ENCODE measurements at places on chromosomes 7 and 10. TPM values are rescaled to one million over a fixed set of nuclear protein-coding genes. Genes with fewer than 3 reads are reported as not detected.

DNA sequence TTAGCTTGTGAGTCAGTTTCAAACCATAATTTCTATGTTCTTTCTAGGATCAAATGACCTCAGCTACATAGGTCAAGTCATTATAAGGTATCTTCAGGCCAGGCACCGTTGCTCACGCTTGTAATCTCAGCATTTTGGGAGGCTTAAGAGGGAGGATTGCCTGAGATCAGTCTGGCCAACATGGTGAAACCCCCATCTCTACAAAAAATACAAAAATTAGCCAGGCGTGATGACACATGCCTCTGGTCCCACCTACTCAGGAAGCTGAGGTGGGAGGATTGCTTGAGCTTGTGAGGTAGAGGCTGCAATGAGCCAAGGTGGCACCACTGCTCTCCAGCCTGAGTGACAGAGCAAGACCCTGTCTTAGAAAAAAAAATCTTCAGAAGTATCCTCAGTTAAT lies 362.3 kb downstream of the GATA3 start:
- DNase-seq, result no peak

DNA sequence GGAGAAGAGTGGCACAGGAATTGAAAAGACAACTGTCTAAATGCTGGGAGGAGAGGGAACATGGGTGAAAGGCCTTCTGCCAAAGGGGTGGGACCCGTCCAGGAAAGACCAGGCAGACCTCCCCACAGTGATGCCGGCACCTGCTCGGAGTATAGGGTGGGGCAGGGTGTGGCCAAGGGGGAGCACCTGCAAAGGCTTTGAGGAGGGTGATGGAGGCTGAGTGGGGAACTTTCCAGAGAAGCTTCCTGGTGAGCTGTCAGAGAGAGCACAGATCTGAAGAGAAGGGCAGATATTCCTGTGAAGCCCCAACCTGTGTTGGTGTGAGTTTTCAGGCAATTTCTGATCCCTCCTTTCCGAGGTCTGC lies 263.4 kb upstream of the GRB10 start:
- no peak for DNase-seq

DNA sequence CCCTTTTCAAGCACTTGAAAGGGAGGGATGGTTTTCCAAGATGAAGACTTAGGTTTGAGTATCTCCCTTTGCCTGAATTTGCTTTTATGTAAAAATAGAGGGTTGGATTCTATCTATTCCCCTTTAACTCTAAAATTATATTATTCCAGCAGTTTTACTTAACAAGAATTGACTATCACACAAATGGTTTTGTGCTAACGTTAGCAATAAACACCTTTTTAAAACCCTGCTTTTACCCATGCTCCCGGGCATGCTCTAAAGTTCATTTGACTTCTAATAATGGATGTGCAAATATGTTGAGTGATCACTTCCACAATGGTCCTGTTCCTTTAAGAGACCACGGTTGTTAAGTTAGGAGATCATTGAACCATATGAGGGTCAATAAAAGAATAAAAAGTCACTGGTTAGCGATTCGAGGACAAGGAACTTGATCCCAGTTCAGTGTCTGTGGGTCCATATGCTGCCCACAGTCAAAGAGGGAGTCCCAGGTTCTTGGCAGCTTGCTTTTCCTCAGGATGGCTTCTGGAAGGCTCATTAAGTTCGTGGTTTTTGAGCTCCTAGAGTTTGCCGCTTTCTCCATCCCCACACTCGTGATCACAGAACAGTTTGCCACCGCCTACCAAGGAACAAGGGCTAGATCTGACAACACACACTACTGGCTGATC lies at the start of gene TMEM236:
Gene TMEM236, plus strand, starts transcription at position 421 of the 665 bp plus-strand sequence. Its CDS starts 95 bp downstream, at position 516.
- no peak for DNase-seq

DNA sequence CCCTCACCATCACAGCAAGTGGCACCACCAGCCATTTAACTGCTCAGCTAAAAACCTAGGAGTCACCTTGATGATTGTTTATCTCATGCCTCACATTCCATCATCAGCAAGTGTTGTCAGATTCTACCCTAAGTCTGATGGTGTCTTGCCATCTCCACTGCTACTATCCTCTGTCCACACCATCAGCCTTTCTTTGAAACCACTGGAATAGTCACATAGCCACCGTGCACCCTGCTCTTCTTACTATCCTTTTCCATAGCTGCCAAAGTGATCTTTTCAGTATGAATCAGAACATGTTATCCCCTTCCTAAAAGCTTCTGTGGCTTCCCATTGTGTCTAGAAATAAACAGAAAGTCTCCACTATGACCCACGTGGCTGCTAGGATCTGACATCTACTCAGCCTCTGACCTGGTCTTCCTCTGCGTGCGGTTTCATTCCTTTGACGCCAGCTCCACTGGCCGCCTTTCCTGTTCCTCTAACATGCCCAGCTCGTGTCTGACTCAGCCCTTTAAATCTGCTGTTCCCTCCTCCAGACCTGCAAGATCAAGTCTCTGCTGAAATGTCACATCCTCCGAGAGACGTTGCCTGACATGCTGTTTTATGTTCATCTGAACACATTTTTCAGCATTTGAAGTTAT lies 16.5 kb upstream of the CHN2 start:
- DNase-seq, result no peak

GRCh38 chr7:24141874-24142509 lies 142.0 kb upstream of the NPY start:
- DNase-seq, result no peak

Gene GHRHR
- not detected for total RNA-seq

DNA sequence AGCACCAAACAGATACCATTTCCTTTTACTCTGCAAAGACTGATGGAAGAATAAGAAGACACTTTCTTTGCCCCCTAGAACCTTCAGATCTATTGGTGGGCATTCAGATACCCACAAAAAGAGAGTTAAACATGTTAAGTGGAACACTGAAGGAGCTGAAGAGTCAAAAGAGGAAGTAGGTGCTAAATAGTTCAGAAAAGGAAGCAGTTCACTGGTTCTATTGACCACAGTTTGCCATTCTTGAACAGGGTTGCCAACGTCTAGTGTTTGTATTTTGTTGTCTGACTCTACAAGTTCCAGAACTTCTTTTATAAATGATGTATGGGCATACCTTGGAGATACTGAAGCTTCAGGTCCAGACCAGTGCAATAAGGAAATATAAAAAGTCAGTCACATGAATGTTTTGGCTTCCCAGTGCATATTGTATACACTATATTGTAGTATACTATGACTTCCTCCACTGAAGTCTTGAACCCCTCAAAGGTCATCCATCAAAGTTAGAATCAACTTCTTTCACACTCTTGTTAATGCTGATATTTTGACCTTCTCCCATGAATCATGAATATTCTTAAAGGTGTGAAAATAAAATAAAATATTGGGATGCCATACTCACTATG lies 47.5 kb upstream of the AGR3 start:
- no peak for DNase-seq

Gene NANOS1
- total RNA-seq, result 2.9 TPM

Gene AGK
- total RNA-seq, result 28.5 TPM

- DNase-seq, result no peak
Observed at GRCh38 chr7:4919969-4920766, 36.7 kb upstream of the RADIL start.

- DNase-seq, result no peak
Observed at GRCh38 chr10:36469585-36469984, 655.8 kb upstream of the ANKRD30A start.

- no peak for DNase-seq
Observed at GRCh38 chr7:111413739-111414138, 148.6 kb downstream of the IMMP2L start.

GRCh38 chr10:6320320-6321010 lies 117.7 kb downstream of the PFKFB3 start:
- DNase-seq, result no peak

DNA sequence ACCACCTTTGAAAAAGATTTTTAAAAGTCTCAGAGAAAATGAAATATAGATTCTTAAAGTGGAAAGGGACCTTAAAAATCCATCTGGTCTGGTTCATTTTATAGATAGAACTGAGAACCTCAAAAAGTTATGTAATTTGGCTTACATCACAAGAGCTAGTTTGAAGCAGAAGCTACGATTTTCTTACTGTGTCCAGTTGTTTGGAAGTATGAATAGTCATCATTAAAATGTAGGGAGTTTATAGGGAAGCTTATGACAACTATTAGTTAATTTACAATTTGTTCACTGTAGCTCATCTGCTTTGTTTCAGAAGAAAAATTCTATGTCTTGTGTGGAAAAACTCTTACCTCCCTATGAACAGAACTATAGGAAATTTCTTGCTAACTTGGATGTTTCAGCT lies 26.9 kb downstream of the ZEB1 start:
- no peak for DNase-seq

- no peak for DNase-seq
Observed at GRCh38 chr10:53358536-53358935, 586.0 kb upstream of the MBL2 start.

Gene EBF3
- total RNA-seq, result 6.6 TPM

- no peak for DNase-seq
Observed at GRCh38 chr10:44962870-44963738, 3.5 kb downstream of the RASSF4 start.

Gene EPDR1
- total RNA-seq, result 13.1 TPM

Gene GRID2IP
- total RNA-seq, result 0.88 TPM

Gene UTF1
- total RNA-seq, result not detected

Gene PRLHR
- total RNA-seq, result not detected

GRCh38 chr10:112269266-112269665 lies 13.9 kb upstream of the TECTB start:
- DNase-seq, result no peak

Gene GPR26
- total RNA-seq, result not detected

- DNase-seq, result no peak
Observed at GRCh38 chr7:51000956-51001355, 218.3 kb upstream of the GRB10 start.

GRCh38 chr7:36057323-36057722 lies 95.7 kb upstream of the EEPD1 start:
- DNase-seq, result no peak
